ENCODE measurements at places on chromosomes 6 and 20.
A peak's percentile ranks its signal among the peaks of the same experiment; 100 is the strongest.

DNA sequence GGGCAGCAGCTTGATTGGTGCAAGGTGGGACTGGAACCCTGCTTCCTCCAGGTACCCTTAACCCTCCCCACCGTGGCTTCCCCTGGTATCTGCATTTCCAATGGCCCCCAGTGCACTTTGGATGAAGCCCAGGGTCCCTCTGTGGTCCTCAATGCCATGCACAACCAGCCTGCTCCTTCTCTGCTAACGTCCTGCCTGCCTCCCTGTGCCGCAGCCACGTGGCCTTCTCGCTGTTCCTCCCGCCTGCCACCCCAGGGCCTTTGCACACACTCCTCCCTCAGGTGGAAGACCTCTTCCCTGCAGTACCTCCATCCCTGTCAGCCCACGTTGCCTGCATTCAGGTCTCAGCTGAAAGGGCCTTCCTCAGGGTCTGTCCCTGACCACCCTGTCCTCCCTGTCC is 101.6 kb downstream of the BMP7 start:
- no peak for DNase-seq

DNA sequence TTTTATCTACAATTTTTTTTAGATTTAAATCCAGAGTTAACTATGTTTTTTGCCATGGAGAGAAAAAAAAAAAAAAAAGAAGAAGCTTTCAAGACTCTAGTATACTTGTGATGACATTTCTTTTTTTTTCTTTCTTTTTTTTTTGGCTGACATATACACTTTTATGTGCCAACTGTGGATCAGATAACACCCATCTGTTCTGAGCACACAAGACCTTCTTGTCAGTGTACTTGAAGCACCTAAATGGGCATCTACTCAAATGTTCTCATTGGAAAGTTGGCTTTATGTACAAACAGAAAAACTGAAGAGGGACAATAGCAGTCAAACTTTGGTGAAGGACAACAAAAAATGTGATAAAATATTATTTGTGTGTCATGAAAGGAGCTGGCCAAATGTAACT is 904.5 kb downstream of the GRIK2 start:
- no peak for DNase-seq

DNA sequence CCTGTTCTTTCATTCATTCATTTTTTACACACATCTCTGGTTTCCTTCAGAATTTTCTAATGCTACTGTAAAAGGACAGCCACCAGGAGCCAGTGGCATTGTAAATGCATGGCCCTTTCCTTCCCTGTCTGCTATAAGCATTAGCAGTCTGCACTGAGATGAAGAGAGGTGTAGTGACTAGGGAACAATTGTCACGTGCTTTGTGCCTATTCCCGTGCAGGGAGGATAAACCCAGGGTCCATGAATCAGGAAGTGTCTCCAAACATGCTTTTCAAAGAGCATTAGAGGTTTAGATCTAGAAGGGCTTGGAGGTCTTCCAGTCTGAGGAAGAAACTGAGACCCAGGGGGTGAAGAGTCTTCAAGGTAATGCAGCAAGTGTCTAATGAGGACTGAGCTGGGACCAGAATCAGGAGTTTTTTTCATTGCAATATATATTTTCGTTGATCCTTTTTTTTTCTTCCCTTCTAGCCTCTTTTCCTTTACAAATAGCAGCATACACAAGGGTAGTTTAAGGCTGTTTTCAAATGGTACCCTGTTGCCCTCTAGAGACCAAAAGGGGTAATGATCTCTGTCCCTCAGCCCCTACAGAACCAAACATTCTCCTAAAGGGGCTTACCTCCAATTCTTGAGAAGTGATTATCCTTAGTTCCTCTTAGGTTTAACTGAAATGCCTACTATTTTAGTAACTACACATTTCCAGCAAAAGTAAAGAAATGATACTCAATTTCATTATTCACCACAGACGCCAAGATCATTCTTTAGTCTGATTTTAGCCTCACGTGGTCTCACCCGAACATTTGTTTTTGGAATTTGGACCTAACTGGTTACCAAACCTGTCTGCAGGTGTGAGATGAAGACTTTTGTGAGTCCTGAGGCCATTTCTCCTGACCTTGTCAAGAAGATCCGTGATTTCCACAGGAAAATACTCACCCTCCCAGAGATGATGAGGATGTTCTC is 6.6 kb downstream of the TRIM15 start:
- peak; percentile 62 for DNase-seq

GRCh38 chr20:48760403-48760983 is 67.3 kb downstream of the PREX1 start:
- no peak for DNase-seq

- DNase-seq = peak; percentile 37
Measured at GRCh38 chr20:16167423-16168130, 405.7 kb downstream of the KIF16B start.

DNA sequence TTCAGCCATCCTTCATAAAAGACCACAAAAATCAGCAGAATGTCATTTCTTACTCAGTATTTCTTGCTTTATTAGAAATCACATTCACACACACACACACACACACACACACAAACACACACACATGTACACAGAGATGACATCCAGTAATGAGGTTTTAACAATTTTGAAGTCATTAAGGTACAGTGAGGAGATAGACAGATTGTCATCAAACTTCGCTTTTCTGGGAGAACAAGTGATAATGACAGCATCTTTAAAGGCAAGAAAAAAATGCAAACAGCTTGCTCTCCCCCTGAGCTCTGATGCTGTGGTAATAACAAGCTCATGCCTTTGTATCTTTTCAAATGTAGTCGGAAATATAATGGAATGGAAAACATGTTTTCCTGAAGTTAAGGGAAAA is 184.4 kb upstream of the RNF217 start:
- DNase-seq = no peak

- DNase-seq = no peak
Measured at GRCh38 chr6:1516742-1517520, 92.8 kb upstream of the FOXC1 start.

GRCh38 chr20:17965042-17965697 is 3.4 kb downstream of the SNX5 start:
- no peak for DNase-seq

DNA sequence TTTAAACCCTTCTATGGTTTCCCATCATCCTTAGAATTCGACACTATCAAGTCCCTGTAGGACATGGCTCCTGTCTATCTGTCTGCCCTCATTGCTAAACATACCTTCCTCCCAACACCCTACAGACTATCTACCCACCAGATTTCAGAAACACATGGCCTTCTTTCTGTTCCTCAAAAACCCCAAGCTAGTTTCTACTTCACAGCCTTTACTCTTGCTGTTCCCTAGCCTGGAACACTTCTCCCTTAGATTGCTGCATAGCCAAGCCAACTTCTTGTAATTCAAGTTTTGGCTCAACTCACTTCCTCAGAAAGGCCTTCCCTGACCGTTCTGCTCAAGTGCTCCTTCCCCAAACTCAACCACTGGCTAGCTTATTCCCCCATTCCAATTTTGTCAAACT is 156.2 kb downstream of the BTBD9 start:
- DNase-seq = no peak

GRCh38 chr6:20877008-20877937 is 343.0 kb downstream of the CDKAL1 start:
- no peak for DNase-seq

DNA sequence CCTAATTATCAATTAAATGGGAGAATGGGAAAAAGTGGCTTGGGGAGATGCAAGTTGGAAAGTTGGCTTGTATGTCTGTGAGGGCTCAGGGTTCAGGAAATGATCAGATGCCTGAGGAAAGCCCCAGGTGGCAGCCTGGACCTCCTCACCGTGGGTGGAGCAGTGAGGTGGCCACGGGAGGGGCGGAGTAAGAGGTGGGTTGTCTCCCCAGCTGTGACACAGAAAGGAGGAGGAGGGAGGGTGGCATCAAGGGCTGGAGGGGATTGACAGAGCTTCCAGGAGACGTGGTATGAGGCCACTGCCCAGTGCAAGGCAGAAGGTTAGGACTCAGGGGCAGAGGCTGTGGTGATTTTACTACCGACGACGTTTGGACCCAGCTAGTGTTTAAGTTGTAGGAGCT is 672.2 kb downstream of the PRKN start:
- no peak for DNase-seq

DNA sequence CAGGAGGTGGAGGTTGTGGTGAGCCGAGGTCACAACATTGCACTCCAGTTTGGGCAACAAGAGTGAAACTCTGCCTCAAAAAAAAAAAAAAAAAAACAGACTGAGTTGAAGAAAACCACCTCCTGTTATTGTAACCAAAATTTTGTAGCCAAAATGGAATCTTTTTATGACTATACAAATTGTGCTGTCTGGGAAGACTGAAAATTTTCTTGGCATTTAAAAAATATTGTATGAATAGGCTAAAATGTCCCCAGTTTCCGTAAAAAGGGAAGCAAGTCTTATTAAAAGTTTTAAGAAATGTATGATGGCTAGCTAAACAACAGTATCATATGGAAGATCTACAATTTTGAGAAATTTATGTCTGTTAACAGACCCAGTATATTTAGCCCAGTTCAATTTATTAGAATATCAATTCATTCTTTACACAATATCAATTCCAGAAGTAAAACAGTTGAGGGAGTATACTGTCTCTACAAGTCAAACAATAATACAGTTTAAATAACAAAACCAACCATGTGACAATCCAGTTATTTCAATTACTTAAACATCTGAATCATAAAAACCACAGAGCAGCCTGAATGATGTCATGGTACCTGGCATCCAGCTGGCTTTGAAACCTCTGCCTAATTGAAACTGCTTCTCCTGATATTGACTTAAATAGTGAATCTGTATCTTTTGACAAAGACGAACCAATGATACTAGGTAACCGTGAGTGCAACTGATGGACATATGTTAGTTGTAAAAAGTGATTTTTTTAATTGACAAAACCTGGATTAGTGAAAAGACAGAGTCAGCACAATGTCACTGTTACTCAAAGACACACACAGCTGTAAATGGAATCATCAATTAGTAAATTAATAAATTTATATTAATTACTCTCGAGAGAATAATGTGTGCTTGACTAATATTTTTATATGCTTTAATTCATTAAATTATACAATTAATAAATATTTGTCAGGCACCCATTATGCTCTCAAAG is 166.6 kb upstream of the MARCKS start:
- no peak for DNase-seq

GRCh38 chr20:59159091-59159490 is 4.5 kb upstream of the ZNF831 start:
- no peak for DNase-seq

DNA sequence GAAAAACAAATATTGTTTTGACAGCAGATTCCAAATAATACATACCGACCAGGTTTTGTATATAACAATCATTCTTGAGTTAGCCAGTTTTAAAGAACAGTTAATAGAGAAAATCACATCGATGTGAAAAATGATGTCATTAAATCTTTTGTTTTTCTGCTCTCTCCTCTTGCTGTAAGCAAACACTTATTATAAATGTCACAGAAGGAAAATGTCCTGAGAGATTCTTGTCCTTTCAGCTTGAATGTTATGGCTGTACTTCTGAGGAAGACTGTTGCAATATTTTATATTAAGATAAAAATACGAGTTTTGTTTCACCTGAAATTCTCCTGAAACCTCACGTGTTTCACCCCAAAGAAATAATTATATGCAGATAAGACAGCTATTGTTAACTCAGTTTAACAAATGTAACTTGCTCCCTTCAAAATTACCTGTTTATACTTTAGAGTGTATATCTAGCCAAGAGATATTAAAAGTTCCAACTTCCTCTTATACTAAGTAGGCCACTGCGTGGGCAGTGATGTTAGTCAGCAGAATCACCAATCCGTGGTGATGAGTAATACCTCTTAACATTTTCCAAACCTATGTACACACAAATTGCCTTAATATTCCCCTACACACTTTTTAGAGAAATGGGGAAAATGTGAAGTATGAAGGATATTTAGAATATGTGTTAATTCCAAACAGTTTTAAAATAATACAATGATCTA is 1111.4 kb upstream of the CITED2 start:
- no peak for DNase-seq

DNA sequence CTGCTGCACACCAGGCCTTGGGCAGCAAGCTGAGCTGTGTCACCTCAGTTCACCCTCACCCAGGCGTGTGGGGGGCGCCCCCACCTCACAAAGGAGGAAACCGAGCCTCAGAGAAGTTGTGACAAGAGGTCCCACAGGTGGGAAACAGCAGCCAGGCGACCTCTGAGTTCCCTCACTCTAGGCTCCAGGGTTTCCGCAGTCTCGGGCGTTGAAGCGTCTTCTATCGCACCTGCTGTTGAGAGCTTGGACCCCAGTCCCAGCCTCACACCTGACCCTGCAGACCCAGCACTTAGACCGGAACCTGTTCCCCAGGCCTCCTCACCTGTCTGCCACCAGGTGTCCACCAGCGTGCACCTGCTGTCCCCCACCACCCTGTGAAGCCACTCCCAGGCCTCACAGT is 22.3 kb upstream of the APMAP start:
- DNase-seq = no peak

GRCh38 chr20:24891546-24892393 is 57.3 kb upstream of the CST7 start:
- DNase-seq = peak; percentile 91
